ENCODE measurements at places on chromosomes 11 and 22.

DNA sequence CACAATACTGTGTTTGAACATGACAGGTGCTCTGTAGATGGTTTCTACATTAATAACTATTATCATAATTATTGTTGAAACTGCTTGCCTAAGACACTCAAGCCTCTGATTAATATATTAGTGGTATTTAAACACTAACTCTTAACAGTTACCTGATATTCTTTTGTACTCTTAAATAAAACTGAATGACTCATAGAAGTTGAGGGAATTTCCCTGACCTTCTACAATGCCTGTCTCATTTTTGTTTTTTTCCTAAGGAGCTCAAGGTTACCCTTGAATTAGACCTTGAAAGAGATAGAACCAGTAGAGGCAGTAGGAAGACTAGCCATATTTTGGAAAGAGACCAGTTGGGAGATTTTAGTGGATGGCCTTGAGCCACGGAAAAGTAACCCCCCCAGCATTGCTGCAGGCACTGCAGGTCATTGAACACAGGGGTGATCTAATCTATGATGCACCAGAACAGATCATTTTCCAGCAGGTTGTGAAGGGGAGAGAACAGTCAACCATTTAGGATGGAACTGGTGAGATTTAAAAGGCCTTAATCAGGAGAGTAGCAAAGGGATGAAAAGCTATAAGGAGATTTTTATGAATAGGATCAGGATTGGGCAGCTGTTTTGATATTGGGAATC, 148.3 kb downstream of the PGR start:
- DNase-seq = no peak

DNA sequence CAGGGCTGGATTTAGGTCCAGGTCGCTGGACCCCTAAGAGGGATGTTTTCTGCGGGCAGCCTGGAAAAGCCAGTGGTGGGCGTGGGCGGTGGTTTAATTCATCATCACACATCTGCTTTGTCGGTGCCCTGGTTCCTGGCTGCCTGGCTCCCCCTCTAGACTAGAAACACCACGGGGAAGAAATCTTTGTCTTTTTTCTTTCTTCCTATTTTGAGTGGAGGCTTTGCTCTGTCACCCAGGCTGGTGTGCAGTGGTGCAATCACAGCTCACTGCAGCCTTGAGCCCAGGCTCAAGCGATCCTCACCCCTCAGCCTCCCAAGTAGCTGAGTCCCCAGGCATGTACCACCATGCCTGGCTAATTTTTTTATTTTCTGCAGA, 86.6 kb upstream of the LINC01488 start:
- DNase-seq = no peak

DNA sequence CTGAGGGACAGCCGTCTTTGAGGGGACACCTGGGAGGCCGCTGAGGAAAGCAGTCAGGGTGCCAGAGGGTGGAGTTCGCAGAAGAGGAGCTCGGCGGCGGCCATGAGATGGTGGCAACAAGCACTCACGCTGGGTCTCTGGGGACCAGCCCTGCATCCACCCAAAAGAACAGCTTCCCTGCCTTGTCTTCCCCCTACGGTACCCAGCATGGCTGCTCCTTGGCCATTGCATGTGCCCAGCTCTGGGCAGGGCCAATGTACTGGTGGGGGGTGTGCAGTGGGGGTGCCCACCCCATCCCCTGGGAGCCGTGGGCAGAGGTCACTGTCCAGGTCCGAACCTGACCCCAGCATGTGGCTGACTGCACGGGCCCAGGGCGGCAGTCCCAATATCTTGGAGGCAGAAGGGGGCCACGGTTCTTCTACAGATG, 42.3 kb downstream of the OSBPL5 start:
- no peak for DNase-seq

DNA sequence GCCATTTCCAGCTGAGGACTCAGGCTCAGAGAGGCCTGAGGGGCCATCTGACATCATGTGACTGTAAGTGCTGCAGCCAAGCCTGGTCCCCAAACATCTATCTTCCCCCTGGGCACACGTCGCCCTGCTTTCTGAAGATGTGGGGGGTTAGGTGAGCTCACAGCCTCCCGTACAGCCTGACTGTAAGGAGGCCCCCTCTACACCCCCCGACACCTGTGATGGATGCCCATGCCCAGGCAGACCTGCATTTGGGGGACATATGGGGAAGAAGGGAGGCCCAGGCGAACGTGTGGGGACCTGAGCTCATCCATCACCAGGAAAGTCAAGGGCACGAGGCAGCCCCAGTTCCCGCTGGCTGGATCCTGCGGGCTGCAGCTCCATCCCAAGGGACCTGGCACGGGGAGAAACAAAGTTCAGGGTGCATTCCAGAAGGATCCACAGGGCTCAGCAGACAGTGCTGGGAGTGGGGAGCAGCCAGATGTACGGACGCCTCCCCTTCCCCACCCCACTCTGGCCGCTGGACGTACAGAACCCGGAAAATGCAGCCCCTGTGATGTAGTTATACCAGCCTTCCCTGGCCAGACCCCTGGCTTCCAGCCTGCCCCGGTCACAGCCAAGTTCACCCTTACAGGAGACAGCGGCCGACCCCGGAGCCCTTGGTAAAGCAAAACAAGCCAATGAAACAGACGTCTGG, 1431.4 kb downstream of the BRD1 start:
- no peak for DNase-seq

- DNase-seq = peak; percentile 49
These were observed 37.7 kb downstream of the EIF4ENIF1 start for GRCh38 chr22:31451709-31452571.

DNA sequence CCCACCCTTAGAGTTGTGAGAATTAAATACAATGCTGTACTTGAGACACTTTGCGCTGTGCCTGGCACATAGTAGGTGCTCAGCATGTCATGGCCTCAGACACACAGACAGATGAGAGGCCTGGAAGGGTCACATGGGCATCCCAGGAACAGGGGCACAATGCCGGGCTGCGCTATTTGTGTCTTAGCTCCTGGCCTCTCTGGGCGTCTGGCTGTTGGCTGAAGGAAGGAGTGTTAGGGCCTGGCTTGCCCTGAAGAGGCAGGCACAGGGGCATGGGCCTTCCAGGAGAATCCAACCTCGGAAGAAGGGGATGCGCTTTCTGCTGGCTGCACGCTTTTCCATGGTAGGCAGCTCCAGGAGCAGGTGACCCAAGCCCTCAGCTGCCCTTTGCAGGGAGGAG, 41.4 kb downstream of the ST14 start:
- no peak for DNase-seq

DNA sequence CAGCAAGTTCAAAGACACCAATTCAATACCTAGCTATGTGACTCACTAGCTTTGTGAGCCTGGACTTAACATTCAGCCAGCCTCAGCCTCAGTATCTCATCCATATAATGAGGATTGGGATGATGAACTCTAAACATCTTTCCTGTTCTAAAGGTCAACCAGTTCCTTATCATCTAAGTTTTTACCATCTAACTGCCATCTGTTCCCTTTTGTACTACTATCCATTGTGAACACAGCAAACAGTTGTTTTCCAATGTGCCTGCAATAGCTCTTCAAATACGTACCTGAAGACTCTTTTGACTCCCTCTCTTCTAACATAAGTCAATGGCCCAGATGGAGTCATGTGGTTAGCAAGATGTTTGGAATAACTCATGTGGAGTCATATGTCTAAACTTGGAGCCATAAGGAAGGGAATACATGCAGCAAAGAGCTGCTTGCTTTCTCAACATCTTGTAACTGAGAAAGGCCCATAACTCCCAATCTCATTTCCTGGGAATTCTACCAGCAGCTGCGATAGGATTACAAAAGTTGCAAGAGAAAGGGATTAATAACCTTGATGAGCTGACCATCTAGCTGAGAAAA, 19.4 kb downstream of the SYTL2 start:
- DNase-seq = no peak

GRCh38 chr11:129249351-129249750, 57.2 kb upstream of the ARHGAP32 start:
- DNase-seq = no peak

GRCh38 chr11:75872887-75873416, 57.9 kb downstream of the UVRAG start:
- DNase-seq = peak; percentile 39

DNA sequence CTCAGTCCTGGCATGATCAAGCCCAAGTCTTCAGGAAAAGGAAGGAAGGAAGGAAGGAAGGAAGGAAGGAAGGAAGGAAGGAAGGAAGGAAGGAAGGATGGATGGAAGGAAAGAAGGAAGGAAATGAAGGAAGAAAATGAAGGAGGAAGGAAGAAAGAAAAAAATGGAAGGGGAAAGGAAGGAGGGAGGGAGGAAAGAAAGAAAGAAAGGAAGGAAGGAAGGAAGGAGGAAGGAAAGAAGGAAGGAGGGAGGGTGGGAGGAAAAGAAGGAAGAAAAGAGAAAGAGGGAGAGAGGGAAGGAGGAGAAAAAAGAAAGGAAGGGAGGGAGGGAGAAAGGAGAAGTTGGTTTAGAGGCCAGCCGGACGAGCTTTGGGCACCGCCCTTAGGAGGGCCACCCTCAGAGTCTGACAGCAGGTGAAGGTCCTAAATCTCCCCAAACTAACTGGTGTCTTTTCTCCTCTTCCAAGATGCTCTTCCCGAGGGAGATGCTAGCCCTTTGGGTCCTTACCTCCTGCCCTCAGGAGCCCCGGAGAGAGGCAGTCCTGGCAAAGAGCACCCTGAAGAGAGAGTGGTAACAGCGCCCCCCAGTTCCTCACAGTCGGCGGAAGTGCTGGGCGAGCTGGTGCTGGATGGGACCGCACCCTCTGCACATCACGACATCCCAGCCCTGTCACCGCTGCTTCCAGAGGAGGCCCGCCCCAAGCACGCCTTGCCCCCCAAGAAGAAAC, 122.8 kb downstream of the SEZ6L start:
- DNase-seq = no peak

DNA sequence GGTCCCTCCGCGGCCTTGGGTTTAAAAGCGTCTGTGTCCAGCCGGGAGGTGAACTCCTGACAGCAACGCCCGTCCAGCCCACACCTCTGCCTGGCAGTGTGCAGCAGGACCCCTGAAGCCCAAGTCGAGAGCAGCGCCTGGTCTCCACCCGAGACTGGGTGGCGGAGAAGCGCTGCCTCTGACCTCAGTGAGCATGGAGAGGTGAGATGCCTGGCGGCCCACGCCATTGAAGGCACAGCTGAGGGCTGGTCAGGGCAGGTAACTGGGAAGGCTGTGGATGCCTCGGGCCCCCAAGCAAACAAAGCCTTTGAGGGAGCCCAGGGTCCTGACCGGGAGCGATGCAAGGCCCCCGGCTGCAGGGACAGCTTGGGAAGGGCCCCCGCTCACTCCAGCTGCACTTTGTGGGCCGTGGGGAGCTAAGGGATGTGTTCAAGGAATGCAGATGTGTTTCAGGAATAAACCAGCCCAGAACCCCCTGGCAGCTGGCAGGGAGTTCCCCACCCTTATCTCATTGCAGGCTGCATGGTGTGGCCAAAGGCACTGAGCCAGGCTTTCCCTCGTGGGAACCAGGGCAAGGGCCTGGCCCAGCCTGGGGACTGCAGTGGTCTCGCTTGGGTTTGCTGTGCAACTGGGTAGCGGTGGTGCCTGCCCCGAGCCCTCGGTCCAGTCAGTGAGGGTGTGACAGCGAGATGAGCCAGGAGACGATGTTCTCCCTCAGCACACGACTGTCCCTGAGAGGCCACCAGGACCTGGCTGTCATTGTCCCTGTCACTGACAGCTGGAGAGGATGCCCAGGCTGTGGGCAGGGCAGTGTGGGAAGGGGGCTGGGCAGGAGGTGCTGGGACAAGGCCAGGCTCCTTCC, 92.5 kb downstream of the WNT7B start:
- no peak for DNase-seq

GRCh38 chr11:66083767-66084166, 13.7 kb downstream of the PACS1 start:
- no peak for DNase-seq

DNA sequence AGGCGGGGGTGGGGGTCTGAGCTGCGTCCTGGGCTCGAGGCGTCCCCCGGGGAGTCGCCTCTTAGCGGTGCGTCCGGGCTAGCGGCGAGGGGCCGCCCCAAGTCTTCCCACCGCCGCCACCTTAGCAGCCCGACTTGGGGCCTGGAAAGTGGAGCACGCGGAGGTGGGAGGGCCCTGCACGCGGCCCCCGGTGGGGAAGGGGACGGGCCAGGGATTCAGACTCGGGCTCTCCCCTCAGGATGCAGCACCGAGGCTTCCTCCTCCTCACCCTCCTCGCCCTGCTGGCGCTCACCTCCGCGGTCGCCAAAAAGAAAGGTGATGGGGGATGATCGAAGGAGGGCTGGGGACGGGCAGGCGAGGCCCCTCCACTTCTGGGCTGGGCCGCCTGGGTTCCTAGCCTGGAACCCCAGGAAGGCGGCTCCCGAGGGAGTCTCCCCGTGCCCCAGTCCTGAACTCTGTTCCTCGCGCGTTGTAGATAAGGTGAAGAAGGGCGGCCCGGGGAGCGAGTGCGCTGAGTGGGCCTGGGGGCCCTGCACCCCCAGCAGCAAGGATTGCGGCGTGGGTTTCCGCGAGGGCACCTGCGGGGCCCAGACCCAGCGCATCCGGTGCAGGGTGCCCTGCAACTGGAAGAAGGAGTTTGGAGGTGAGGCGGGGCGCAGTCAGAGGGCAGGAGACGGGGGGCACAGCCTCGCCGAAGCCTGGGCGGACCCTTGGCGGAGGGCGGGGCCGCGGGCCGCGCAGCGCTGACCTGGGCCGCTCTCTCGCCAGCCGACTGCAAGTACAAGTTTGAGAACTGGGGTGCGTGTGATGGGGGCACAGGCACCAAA, 563 bp downstream of the MDK start:
- DNase-seq = no peak

DNA sequence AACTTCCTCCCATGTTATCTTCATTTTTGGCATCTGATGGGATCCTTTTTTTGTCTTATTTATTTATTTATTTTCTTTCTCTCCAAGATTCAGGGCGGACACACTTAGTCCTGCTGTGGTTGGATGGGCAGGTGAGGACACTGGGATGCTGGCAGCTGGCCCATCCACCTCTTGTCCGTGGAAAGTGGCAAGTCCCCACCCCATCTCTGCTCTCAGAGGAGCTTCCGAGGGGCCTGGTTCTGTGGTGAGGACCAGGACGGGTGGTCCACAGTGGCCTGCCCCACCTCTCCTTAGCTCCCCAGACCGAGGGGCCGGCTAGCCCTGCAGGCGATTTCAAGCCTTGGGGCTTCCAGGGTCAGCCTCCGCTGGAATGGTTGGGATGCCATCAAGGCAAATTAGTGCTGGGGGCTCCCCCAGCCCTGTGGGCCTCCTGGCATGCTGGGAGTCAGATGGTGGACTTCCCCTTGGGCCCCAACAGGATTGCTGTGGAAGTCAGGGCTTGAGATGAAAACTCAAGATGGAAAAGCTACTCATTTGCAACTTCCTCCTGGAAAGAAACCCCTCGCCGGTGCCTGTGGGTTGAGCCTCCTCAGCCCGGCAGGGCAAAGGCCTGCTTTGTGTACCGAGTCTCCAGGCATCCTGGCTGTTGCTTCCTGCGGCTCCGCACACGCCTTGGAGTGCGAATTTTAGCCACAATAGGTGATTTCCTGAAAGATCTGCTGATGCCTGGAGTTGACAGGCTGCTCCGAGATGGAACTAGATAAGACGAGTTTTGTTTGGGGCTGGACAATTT, 31.2 kb upstream of the LINC01488 start:
- no peak for DNase-seq

GRCh38 chr11:43708776-43709175, 28.2 kb downstream of the HSD17B12 start:
- DNase-seq = no peak

DNA sequence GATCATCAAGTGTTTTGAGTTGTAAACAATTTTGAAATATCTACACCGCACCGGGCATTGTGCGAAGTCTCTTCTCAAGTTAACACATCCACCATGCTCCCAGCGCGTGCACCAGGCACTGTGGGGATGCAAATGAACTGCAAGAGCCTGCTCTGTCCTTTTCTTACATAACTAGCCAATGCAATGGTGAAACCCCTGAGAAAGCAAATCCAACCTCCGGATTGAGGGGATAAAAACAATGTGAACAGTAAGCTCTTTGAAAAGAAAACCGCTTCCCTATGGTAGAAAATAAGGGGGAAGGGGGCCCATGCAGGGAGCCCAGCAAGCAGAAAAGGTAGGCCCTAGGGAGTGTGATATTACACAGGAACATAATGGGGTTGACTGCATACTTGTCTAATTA, 274.9 kb upstream of the MPPED2 start:
- DNase-seq = no peak

Measured in COLO829 (cell line).